ENCODE measurements at places on chromosomes 1 and 21.

GRCh38 chr21:42413500-42413899 lies 9.8 kb downstream of the UBASH3A start:
- DNase-seq, result no peak

DNA sequence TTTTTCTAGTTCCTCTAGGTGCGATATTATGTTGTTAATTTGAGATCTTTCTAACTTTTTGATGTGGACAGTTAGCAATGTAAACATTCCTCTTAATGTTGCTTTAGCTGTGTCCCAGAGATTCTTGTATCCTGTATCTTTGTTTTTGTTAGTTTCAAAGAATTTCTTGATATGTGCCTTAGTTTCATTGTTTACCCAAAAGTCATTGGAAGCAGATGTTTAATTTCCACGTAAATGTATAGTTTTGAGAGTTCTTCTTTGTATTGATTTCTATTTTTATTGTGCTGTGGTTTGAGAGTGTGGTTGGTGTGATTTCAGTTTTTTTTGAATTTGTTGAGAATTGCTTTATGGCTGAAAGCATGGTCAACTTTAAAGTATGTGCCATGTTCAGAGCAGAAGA lies 319.4 kb downstream of the PTBP2 start:
- DNase-seq, result no peak

- no peak for DNase-seq
These were observed 58.7 kb downstream of the STUM start for GRCh38 chr1:226607268-226607660.

- DNase-seq, result no peak
These were observed 343.1 kb downstream of the NTNG1 start for GRCh38 chr1:107483949-107484348.

GRCh38 chr1:22870201-22870871 lies 102.3 kb downstream of the LACTBL1 start:
- no peak for DNase-seq

- DNase-seq, result no peak
These were observed 89.4 kb downstream of the ABCA4 start for GRCh38 chr1:94031591-94031990.

GRCh38 chr1:31614414-31615005 lies 3.0 kb upstream of the HCRTR1 start:
- no peak for DNase-seq

All from GM13976 (cell line).